ENCODE measurements at places on chromosomes 11 and 22.

DNA sequence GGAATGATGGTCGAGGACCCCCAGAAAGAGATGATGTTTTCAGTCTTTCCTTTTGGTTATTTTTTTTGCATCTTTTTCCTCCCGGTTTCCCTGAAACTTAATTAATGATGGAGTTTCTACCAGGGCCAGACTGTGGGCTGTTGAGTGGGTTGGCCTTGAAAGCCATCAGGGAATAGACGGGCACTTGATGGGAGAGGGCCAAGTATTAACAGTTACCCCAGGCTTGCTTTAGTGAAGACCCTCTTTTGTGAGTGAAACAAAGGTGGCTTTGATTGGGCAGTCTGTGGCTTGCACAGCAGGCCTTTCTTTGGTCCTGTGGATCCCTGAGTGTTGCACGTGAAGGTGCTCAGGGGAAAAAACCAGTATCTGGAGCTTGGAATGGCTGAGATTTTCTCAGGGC is 56.9 kb downstream of the AMOTL1 start:
- DNase-seq = no peak

GRCh38 chr11:131637469-131638175 is 267.2 kb downstream of the NTM start:
- no peak for DNase-seq

DNA sequence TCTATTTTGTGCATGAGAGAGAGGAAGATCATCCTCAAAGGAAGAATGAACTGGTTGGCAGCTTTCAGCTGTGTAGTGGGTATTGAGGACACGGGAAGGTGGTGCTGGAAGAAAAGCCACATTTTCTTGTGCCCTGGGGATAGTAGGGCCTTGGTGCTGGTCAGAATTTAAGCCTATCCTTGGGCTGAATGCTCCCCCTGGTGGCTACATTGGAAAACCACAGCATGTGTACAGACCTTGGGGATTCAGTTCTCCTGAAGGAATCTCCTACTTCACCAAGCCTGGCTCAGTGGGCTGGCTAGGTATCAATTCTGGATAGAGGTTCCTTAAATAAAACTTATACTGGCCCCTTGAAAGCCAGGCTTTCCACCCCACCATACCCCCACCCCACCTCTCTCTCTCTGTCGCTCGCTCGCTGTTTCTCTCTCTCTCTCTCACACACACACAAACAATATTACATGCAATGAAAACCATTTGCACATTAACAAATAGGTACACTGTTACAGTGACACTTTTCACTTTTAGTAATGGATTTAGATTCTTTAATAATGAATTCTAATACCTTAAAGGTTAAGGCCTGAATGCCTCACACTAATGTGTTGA is 2.8 kb upstream of the OR51M1 start:
- DNase-seq = no peak

GRCh38 chr22:47042116-47042825 is 279.8 kb downstream of the TBC1D22A start:
- DNase-seq = no peak

- DNase-seq = no peak
Measured at GRCh38 chr11:19719960-19720359, 7.3 kb downstream of the NAV2 start.

GRCh38 chr11:72274435-72274834 is 30.5 kb upstream of the PHOX2A start:
- DNase-seq = no peak

DNA sequence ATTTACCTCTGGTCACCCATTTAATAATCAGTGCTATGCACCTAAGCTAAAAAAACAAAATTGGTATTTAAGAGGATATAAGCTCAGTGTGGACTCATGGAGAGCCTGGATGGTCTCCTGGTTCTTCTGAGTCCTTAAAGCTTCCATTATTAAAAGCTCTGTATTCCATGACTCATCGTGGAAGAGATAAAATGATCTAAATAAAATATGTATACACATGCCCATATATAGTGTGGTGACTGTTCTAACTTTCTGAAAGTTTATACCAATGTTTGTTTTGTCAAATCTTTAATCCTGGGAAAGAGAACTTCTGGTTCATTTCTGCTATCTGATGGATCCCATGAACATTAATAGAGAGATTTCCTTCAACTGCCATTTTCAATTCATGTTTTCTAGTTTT is 375.9 kb downstream of the GUCY1A2 start:
- DNase-seq = no peak

DNA sequence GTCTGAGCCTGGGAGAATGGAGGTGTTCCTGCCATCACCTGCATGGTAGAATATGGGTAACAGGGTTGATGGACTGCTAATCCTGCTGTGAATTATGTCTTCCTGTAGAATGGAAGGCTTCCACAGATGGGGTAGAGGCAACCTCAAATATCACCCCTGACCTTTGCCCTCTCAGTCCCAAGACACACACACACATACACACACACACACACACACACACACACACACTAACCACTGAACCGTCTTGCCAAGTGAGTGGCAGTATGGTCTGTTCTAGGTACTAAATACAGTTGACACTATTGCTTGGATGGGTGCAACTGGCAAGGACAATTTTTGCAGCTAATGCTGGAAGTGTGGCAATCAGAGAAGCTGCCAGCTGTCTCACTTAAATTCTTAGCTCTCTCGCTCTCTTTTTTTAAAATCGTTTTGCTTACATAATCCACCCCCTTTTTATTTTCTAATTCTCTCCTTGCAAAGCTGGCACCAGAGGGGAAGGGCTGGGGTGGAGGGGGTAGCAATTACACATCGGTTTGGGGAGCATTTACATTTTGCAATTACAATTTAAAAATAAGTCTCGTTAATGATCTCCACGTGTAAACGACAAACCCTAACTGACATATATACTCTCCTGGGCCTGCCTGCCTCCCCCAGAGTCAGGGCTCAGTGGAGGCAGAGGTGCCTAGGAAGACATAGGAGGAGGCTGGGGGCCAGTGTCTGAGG is 162.6 kb downstream of the FEZ1 start:
- DNase-seq = no peak

- no peak for DNase-seq
Measured at GRCh38 chr11:1129611-1130160, 28.1 kb upstream of the MUC5AC start.

GRCh38 chr22:42281706-42282251 is 11.3 kb upstream of the TCF20 start:
- DNase-seq = no peak

GRCh38 chr11:106379265-106379664 is 301.8 kb downstream of the AASDHPPT start:
- no peak for DNase-seq

DNA sequence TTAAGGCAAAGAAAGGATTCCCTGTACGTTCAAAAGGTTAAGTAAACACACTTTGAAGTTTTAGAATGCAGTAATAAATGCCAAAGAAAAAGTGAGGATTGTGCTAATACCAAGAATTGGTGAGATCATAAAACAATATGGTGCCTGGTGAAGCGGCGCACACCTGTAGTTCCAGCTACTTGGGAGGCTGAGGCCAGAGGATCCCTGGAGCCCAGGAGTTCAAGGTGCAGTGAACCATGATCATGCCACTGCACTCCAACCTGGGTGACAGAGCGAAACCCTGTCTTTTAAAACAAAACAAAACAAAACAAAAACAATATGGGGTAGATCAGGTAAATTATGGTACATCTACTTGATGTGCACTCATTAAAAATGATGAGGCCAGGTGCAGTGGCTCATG is 73.4 kb upstream of the APOA1 start:
- DNase-seq = no peak

- DNase-seq = no peak
Measured at GRCh38 chr22:50633086-50633485, 5.1 kb upstream of the ARSA start.

DNA sequence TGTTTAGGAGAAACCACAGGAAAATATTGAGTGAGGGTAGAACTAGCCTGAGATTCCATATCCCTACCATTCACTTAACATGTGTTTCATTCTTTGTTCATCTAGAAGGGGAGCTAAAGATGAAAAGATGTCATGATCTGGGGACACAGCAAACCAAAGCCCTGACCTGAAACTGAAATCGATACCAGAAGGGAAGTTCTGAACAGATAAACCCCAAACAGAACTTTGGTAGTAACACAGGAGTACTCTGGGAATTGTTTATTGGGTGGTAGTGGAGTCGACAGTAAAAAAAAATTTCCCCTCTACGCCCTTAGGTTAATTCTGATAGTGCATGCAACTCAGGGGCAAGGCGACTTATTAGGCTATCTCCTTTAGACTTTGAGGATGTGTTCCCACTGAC is 27.2 kb downstream of the OR2AT4 start:
- no peak for DNase-seq

DNA sequence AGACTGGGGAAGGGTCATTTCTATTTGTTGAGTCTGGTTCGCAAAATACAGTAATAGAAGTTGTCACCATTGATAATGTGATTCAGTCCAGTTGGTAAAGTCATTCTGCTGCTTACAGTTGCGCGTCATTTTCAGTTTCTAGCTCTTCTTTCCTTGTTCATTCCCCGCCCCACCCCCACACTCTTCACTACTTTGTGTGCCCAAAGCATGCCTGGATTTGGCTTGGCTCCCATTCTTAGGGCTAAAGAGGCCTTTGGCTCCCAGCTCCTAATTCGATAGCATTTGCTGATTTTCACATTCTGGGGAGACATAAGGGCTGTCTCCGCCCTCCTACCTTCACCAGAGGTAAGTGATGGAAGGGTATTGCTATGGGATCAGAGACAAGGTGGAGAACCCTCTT is 43.0 kb downstream of the CECR2 start:
- no peak for DNase-seq

DNA sequence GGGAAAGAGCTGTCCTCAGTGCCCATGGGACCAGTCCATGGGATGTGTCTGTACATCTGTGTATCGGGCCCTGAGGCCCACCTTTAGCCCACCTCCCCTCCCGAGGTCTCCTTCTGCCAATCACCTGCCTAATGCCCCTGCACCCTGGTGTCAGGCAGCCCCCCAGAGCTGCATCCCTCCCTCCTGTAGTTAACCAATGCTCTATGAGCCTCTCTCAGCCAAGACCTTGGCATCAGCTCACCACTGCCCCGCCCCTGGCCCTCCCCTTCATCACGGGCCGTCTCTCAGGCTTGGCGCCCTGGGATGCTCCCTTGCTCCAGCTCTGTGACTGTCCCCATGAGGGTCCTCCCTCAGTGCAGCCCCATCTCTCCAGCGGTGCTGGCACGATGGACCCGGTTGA is 18.5 kb downstream of the MGAT3 start:
- DNase-seq = no peak

- no peak for DNase-seq
Measured at GRCh38 chr22:40237788-40238424, 60.2 kb downstream of the TNRC6B start.

DNA sequence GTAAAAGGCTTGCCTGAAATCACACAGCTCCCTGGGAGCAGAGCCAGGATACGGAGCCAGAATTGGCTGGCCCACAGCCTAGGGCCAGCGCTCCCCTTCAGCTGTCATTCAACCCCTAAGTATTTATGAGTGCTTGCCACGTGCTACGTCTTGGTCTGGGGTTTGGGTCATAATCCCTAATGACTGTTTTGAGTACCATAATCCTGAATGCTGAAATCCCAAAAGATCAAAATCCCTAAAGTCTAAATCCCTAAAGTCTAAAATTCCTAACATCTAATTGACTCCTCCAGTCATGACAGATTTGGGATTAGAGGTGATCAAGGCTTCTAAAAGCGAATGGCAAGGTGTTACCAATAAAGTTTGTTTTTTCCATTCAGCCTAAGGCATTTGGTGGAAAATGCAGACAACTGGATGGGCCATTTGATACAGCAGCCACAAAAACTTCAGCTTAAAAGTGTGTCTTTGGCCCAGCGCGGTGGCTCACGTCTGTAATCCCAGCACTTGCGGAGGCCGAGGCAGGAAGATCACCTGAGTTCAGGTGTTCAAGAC is 59.8 kb upstream of the PRR5 start:
- no peak for DNase-seq

DNA sequence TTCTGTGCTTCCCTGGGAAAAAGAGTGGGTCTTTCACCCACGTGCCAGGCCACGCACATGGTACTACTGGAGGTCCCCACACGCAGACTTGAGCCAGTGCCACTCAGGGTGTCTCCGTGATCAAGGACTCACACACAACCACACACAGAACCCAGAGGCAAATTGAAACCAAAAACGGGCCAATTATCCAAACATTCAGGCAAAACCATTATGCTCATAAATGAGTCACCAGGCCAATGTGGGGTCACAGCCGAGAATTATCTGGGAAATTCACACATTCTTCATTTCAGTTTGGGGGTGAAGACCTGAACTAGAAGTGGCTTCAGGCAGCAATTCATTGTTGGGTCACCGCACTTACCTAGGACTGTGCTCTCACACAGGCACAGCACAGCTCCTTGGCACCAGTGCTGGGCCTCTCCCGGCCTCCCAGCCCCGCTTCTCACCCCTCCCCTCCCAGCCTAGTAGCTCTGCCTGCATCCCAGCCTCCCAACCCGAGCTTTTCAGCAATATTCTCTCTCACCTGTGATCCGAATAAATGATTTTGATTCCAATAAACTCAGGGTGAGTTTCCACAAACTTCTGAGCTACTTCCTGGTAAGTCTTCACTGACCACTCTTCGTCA is 28.0 kb downstream of the ADA2 start:
- DNase-seq = no peak

GRCh38 chr11:113457784-113458183 is 17.4 kb downstream of the DRD2 start:
- DNase-seq = no peak

All from stimulated activated CD8-positive, alpha-beta memory T cell treated with anti-CD3 and anti-CD28 coated beads, Interleukin-12 subunit alpha, Interleukin-12 subunit beta, amount 100 ng/mL, for 4 hours (primary cell).